Muscle of leg (tissue), 16 donors: ENCODE measurements at places on chromosomes 6 and 20. TPM values are rescaled to one million over a fixed set of nuclear protein-coding genes. Genes with fewer than 3 reads are reported as not detected.

DNA sequence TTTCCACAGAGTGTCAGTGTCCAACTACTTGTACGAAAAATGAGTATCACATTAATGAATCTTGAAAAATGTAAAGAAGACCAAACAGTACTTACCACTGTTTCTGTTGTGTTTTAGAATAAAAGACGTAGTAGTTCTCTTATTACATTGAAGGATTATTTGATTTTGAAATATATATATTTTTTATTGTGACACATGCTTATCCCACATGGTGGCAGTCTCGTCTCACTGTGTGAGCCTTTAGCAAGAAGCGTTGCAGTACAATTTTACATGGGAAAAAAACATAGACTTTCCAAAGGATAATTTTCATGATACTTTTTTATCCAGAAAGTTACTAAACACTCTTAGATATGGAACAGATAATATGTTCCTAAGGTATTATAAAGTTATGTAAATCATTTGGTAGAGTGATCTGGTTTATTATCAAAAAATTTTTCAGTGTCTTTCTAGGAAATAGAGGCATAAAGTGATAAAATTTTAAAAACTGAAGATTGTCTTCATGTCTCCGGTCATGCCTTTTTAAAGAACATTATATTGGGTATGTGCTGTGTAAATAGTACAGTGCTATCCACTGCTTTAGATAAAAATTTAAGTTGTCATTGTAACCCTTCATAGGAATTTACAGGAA, 117.5 kb upstream of the SAMD5 start:
- H3K4me1 ChIP-seq, result no peaks in the 10 kb centered on the region
- H3K36me3 ChIP-seq, result no peaks in the 10 kb centered on the region
- no peaks in the 10 kb centered on the region for H3K27me3 ChIP-seq
- DNase-seq, result peak; percentile 64
- no peak overlapping the region for H3K27ac ChIP-seq
- H3K4me3 ChIP-seq, result no peak overlapping the region

DNA sequence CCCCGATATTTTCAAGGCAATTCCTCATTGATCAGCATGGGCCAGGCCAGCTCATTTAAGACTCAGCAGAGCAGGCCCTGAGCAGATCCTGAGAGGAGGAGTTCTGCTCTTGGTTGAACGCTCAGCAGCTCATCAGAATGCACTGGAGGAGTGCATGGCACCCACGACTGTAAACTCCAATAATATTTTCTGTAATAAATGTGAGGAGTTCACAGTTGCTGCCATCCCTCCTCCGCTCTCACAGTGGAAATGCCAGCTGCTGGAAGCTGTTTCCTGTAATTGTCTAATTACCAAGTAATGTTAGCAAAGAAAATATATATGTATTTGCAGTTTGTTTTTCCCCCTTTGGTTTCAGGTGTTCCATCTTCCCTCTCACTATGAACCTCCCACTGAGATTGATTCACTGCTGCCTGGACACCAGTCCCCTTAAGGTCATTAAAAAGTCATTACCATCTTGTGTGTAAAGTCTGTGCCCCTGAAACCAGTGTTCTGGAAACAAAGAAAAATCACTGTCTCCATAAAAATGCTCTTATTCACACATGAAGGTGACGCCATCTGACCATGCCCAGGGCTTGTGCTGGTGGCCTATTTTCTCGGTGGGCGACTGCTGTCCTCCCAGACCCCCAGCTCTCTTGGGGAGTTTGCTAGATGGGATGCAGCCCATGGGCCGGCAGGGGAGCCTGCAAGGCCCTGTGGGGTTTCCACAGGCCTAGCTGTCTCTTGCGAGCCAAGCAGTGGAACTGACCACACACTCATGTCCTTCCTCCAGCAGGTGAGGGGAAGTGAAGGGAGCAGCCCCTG, 374.2 kb downstream of the ZFAND3 start:
- H3K4me3 ChIP-seq, result no peak overlapping the region
- no peak for DNase-seq
- no peaks in the 10 kb centered on the region for H3K36me3 ChIP-seq
- peaks cover 7% of the 10 kb centered on the region for H3K4me1 ChIP-seq
- H3K27ac ChIP-seq, result no peak overlapping the region

DNA sequence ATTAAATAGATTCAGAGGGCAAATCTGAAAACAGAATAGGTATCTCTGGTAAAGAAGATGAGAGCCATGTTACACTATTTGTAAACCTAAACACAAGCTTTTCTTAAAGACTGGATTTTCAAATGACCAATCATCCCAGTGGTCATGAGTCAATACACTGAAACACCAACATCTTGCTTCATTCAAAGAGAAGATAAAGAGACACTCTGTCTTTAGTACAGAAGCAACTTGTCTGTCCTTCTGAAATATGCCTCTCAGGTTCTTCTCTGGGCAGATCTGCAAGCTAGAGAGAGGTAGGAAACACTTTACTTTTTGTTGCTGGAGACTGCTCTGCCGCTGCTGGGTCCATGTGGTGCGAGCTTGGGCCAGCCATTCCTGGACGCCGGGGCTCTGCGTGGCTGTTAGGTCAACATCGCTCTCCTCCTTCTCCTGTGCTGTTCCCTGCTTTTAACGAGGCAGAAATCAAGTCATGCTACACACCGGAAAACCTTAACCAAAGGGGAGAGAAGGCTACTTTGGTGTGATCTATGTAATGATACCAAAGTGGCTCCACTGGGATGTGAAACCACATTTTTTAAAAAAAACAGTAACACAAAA, 368.2 kb downstream of the SYNE1 start:
- no peaks in the 10 kb centered on the region for H3K27me3 ChIP-seq
- no peak for DNase-seq
- H3K4me3 ChIP-seq, result no peak overlapping the region
- H3K4me1 ChIP-seq, result peaks cover 13% of the 10 kb centered on the region

GRCh38 chr6:10722820-10723566, at the start of gene TMEM14C:
Gene TMEM14C, plus strand, starts transcription at chr6:10723070. Its CDS starts 1,544 bp downstream, at chr6:10724614.
- peak within 1 kb of the TSS; percentile 73 for H3K4me3 ChIP-seq
- peak; percentile 100 for DNase-seq
- no peaks in the 10 kb centered on the region for H3K27me3 ChIP-seq
- peak within 1 kb of the TSS; percentile 94 for H3K27ac ChIP-seq
- peaks cover 23% of the 10 kb centered on the region for H3K4me1 ChIP-seq

DNA sequence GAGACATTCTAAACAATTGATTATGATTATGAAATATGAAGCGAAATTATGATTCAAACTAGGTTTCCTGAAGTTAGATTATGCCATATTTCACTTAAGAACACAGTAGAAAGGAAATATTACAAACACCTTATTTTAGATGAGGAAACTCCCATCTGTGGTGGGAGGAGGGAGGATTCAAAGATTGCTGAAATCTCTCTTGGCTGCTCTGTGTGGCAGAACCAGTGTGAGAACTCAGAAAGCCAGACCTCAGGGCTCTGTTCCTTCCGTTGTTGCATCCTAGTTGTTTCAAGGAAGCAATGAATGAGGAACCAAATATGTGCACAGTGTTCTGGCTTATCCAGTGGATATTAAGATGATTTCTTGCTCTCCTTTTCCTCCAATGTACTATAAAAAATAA, 2.1 kb downstream of the TAAR5 start:
- no peaks in the 10 kb centered on the region for H3K36me3 ChIP-seq
- H3K27ac ChIP-seq, result no peak overlapping the region
- no peak overlapping the region for H3K4me3 ChIP-seq
- H3K27me3 ChIP-seq, result no peaks in the 10 kb centered on the region

Gene CST3
- 121 TPM for polyA plus RNA-seq

Gene TREM1
- polyA plus RNA-seq, result 0.49 TPM

Gene SPEF1
- polyA plus RNA-seq, result not detected
